Activated CD4-positive, alpha-beta T cell treated with anti-CD3 and anti-CD28 coated beads, Interleukin-2, amount 50 U/mL, for 24 hours (primary cell): ENCODE measurements at places on chromosomes 12 and 14.

DNA sequence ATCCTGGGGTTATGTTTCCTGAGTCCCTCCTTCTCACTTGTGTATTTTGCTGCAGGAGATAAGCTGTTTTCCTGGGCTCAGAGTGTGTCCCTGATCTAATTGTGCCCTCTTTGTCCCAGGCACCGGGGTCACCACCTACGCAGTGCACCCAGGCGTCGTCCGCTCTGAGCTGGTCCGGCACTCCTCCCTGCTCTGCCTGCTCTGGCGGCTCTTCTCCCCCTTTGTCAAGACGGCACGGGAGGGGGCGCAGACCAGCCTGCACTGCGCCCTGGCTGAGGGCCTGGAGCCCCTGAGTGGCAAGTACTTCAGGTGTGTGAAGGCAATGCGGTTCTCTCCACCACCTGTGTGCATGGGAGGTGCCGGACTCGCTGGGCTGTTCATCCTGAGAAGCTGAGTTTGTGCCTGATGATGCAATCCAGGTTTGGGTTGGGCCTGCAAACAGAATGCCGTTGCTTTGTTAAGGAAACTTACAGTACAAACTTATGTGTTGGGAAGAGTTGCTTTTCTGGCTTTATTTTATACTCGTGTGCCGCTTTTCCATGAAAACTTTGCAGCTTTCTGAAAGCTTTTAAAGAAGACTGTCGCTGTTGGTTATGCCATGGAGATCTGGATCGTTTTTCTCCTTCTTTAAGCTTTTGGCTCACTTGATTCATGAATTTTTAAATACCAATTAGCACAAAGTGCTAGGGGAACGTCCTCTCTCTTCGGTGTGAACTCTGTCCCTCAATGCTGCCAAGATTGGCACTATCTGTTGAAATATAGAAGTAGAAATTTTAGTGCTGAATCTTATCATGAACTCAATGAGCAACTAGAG, 27.6 kb downstream of the RDH12 start:
- no peak for DNase-seq

DNA sequence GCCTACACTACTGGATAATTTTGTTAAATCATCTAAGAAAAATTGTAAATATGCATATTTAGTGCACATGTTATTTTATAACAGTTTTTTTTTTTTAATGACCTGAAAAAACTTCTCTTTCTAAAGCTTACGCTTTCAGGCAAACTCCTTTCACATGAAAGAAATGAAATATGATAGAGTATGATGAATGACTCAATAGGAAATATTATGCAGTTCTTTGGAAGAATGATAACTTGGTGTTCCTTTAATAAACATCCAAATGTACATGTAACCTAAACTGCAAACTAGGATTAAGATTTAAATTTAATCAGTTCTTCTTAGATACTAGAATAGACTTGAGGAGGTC, 136.6 kb downstream of the FGD4 start:
- no peak for DNase-seq

DNA sequence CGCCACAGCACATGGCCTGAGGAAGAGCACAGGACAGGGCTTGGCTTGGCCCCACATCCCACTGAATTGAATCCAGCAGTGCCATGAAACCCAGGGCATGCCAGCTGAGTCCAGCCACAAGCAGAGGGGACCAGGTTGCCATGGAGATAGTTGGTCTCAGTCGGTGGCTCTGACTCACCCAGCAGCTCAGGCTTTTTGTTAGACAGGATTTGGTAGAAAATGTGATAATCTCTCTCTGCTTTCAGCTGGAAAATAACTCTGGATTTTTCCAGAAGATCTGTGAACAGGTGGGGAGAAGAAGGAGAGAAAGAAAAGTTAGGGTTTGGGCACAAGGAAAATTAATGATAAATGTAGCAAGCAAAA, 4.8 kb downstream of the MYH7 start:
- no peak for DNase-seq

- DNase-seq = no peak
These were observed 1231.7 kb upstream of the TMEM132C start for GRCh38 chr12:127035011-127035879.

- DNase-seq = no peak
These were observed 28.1 kb downstream of the BTBD7 start for GRCh38 chr14:93304771-93305170.

- no peak for DNase-seq
These were observed 52.9 kb downstream of the GNS start for GRCh38 chr12:64706306-64706705.

DNA sequence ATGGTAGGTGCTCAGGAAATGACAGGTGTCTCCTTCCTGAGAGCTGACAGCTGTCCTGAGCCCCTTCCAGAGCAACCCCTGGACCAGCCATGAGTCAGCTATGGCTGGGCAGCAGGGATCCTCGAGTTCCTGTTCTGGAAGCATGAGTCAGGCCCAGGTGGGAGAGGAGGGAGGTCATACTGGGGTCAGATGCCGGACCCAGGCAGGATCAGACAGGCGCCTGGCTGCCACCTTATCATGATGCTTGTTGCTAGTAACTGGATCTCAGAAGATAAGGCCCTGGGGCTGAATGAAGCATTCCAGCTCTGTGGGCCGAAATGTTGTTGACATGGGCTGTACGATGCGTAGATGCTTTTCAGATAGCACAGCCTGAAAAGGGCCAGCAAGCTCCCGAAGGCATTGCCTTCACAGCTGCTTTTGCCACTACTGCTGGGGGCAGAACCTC, 17.4 kb upstream of the KRT7 start:
- DNase-seq = no peak

- no peak for DNase-seq
These were observed 452.6 kb downstream of the GLT1D1 start for GRCh38 chr12:129305851-129306250.

GRCh38 chr12:71756054-71756690, 1.5 kb downstream of the RAB21 start:
- DNase-seq = no peak

DNA sequence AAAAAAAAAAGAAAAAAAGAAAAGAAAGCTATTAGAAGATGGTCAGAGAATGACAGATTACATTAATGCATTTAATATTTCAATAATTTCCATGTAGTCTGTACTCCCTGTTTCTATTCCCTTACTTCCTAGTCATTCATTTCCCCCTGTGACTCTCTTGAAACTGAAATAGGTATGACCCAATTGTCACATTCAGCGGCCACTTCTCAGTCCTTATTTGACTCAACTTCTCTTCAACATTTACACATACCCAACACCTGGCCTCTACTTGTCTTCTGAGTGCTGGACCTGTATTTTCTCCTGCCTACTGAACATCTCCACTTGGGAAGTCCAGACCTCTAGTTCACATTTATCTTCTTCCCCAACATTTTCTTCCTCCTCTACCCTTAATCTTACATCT, 7.2 kb downstream of the EEA1 start:
- no peak for DNase-seq

GRCh38 chr14:51044961-51045360, 49.9 kb downstream of the TRIM9 start:
- no peak for DNase-seq

DNA sequence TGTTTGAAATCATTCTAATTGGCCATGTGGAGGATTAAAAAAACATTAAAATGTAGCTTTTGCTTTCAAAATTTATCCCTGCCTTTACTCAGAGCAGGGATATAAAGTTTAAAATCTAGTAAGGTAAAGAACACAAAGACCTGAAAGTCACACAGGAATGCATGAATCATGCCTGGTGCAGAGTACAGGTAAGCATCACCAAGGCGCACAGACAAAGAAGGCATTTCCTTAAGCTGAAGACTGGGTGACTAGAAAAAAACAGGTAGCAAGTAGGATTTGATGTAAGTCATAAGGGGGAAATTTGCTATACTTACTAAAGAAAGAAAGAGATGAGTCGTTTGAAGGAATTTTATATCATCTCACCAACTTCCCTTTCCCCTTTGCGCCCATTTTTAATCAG, 405.6 kb downstream of the GXYLT1 start:
- no peak for DNase-seq
